ENCODE measurements at places on chromosomes 4 and X. TPM values are rescaled to one million over a fixed set of nuclear protein-coding genes. Genes with fewer than 3 reads are reported as not detected.

ZNF275 gene
- polyA plus RNA-seq = 5.3 TPM

UGT2B7 gene
- polyA plus RNA-seq = not detected

RRH gene
- polyA plus RNA-seq = 0.07 TPM

FAM236B gene
- polyA plus RNA-seq = not detected

NEIL3 gene
- polyA plus RNA-seq = 9.8 TPM

HSFX2 gene
- polyA plus RNA-seq = 0.06 TPM

LAP3 gene
- 46.6 TPM for polyA plus RNA-seq

TMEM184C gene
- 12.7 TPM for polyA plus RNA-seq

VCX3B gene
- polyA plus RNA-seq = not detected

OSTC gene
- 97.1 TPM for polyA plus RNA-seq

DCAF12L2 gene
- not detected for polyA plus RNA-seq

SSX3 gene
- not detected for polyA plus RNA-seq

GPR78 gene
- polyA plus RNA-seq = not detected

AWAT2 gene
- polyA plus RNA-seq = not detected

TLR7 gene
- polyA plus RNA-seq = not detected

CT45A1 gene
- polyA plus RNA-seq = not detected

IQSEC2 gene
- polyA plus RNA-seq = 4.1 TPM

MORF4L2 gene
- polyA plus RNA-seq = 670 TPM

CXCL11 gene
- 0.06 TPM for polyA plus RNA-seq

Data from mammary epithelial cell (primary cell).